ENCODE measurements at places on chromosomes 2 and 18. TPM values are rescaled to one million over a fixed set of nuclear protein-coding genes. Genes with fewer than 3 reads are reported as not detected.

DNA sequence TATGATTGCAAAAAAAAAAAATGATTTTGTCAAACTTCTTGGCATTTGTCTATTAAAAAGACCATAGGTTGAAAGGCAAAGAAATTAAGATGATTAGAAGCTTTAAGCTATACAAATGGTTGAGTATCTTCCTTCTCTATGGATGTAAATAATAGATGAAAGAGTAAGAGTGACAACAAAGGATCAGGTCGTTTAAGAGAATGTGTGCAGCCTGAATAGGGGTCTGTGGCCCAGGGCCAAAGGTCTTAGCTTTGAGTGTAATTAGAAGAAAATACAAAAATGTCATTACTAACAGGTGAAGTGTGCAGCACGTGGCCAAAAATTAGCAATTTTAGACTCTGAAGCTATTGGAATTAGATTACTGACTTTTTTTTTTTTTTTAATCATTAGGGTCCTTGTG is 122.4 kb downstream of the GREB1L start:
- DNase-seq: no peak

GRCh38 chr18:10336749-10337350 is 117.6 kb upstream of the APCDD1 start:
- no peak for DNase-seq

- no peak for DNase-seq
These were observed 4.2 kb upstream of the TRABD2A start for GRCh38 chr2:84885111-84885510.

DNA sequence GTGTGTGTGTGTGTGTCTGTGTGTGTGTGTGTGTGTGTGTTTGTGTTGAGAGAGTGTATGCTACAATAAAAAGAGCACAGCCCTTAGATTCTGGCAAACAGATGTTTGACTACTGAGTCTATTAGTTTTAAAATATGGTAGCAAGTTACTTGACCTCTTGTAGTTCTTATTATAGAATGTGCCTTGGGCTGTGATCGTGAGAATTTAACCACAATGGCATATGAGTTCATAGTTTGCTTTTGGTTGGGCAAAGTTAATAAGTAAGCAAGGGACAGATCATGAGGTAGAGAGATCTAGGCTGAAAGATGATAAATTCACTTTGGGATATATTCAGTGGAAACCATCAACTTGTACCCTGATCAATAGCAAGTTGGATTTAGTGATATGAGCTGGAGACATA is 334.3 kb upstream of the VWC2L start:
- DNase-seq: no peak

DNA sequence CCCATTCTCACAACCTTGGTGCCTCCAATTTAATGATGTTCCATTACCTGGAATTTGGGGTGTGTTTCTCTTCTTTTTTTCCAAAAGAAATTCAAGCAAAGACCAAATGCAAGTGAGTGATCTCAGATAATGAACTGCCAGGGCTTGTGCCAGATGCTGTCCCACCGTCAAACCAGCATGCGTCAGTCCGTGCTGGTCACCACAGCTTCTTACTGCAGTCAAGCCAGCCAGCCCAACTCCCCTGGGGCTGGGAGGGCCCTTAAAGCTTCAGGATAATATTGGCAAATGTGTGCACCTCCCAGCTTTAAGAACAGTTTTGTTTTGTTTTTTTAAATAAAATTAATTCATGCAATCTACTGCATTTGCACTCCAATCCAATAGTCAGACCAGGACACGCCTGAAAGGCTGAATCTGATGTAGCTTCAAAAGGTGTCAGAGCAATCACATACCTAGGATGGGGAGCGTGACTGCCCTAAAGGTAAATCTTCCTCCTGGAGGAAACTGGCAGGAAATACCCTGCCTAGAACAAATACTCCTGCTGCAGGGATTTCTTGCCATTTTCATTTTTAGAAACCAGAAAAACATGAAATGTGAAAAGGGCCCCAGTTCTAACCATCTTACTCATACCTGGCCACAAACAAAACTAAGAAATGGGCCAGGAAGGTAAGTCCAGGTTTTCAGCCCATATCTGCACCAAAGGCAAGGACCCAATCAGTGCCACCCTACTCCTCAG is 26.8 kb upstream of the SP3 start:
- no peak for DNase-seq

GRCh38 chr2:98093611-98094010 is 6.6 kb downstream of the VWA3B start:
- DNase-seq: no peak

CTAGE1 gene
- polyA plus RNA-seq: not detected
